ENCODE measurements at places on chromosomes 7 and 10.

DNA sequence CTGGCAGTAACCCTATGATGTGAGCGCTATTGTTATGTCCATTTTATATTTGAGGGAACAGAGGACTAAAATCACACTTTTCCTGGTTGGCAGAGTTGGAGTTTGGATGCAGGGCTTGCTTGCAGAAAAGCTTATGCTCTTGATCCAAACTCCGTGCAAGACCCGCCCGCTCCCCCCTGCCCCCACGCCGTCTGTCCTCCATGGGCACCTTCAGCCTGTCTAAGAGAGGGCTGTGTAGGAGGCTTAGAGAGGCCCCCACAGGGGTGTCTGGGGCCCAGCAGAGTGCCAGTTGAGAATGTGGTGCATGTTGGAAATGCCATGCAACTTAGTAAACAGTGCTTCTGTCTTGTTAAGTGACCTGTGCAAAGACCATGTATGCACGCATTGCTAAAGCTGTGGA lies 170.5 kb upstream of the NPY start:
- no peak for DNase-seq

DNA sequence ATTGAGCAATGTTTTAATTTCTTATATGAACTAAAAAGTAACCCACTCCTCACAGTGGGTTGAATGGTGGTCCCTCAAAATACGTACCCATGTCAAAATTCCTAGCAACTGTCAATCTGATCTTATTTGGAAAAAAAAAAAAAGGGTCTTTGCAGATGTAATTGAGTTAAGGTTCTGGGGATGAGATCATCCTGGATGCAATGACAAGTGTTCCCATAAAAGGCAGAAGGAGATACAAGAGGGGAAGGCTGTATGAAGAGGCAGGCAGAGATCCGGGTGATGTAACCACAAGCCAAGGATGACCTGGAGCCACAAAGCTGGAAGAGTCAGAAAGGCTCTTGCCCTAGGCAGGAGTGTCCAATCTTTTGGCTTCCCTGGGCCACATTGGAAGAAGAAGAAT lies 516.3 kb upstream of the MKI67 start:
- no peak for DNase-seq

DNA sequence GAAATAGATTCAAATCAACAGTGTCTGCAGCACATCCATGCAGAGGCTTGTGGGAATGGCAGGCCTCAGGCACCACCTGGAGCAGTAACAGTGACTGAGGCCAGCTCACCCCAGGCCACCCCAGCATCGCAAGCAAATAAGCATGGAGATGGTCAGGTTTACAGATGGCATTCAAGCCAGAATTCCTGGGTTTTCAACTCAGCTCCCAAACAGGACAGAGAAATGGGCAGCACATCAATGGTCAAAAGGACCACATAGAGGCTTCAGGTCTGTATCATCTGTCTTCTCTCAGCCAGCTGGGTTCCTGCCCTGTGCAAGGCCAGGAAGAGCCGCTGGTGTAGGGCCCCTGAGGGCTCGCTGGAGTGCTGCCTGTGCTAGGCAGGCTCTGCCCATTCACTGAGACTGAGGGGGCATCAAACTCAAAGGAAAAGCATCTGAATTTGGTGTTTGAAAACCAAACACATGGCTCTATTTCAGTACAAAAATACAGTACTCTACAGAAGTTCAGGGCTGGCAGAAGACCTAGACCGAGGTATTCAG lies 112.5 kb downstream of the KMT2E start:
- no peak for DNase-seq

DNA sequence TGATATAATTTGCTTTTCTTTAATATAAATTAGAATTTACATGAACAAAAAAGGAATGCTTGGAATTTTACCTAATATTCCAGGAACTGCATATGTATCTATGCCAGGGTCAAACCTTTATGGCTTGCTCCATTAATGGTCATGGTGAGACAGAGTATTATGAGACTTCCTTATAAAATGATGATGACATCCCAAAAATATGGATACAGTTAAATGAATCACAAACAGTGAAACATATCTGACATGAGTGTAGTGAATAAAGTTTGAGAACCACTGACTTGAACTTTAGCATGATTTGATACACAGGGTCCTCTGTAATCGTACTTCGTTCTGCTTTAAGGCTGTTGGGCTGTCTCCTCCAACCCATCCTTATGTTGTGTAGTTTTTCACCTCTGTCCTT lies 51.8 kb downstream of the MARCHF5 start:
- DNase-seq: no peak
